Panc1 (cell line): ENCODE measurements at places on chromosomes 6 and 20. TPM values are rescaled to one million over a fixed set of nuclear protein-coding genes. Genes with fewer than 3 reads are reported as not detected.

DNA sequence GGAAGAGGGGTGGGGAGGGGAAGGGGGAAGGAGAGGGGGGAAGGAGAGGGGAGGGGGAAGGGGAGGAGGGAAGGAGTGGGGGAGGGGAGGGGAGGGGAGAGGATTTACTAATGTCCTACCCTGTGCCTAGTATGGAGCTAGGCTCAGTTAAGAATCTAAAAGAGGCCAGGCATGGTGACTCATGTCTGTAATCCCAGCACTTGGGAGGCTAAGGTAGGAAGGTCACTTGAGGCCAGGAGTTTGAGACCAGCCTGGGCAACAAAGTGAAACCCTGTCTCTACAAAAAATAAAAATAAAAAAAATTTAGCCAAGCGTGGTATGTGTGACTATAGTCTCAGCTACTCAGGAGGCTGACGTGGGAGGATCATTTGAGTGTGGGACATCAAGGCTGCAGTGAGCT is 13.0 kb downstream of the UBE2J1 start:
- DNase-seq, result no peak

DNA sequence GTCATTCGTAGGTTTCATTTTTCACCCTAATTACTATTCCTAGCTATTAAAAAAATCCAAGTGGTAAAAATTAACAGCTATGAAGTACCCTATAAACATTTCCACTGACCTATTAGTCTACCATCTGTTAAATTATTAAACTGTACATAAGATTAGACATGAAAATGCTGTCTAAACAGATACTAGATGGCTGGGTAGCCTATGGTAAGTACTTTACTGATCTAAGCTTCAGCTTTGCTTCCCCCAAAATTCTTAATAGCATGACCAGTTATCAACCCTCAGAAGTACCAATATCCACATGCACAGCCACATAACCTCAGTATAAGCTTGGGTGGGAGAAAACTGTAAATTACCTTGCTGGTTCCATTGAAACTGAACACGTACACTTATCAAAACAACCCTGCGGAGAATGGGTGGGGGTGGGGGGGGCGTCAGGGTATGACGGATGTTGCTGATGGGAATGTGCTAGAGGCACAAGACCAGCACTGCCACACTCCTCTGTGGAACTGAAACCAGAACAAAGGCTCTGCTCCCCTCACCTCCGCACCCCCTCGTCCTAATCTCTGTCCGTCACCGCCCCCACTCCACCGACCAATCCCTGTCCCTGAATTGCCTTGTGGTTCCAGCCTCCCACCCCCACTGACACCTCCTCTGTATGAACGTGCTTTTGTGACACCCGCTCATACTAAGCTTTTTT is 45.3 kb downstream of the B4GALT5 start:
- no peak for DNase-seq

DNA sequence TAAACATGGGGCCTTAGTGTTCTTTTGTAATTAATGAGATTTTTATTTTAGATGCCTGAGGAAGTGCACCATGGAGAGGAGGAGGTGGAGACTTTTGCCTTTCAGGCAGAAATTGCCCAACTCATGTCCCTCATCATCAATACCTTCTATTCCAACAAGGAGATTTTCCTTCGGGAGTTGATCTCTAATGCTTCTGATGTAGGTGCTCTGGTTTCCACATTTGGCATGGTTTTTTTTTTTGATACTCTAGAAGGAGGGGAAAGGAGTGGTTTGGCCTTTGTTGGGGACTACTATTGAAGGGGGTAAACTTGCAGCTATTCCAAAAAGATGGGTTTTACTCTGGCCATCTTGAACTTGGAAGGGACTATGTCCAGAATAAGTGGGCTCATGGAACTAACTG is 1.7 kb downstream of the HSP90AB1 start:
- DNase-seq, result no peak

- no peak for DNase-seq
Observed at GRCh38 chr20:52269321-52269720, 77.7 kb upstream of the ZFP64 start.

The SCUBE3 gene
- total RNA-seq, result 1.6 TPM

The UBD gene
- total RNA-seq, result 0.54 TPM

DNA sequence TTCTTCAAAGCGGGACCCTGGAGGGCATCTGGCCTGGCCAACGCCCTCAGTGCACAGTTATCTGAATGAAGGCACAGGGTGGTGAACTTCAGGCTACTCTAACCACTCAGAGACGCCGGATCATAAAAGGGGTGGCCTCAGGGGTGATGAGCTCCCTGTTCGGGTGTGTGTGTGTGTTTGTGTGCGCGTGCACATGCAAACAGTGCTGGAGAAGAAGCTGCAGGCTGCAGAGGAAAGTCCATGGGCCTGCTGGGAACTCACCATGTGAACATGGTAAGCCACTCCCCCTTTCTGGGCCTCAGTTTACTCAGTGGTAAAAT is 42.0 kb downstream of the KIAA1755 start:
- DNase-seq, result no peak

DNA sequence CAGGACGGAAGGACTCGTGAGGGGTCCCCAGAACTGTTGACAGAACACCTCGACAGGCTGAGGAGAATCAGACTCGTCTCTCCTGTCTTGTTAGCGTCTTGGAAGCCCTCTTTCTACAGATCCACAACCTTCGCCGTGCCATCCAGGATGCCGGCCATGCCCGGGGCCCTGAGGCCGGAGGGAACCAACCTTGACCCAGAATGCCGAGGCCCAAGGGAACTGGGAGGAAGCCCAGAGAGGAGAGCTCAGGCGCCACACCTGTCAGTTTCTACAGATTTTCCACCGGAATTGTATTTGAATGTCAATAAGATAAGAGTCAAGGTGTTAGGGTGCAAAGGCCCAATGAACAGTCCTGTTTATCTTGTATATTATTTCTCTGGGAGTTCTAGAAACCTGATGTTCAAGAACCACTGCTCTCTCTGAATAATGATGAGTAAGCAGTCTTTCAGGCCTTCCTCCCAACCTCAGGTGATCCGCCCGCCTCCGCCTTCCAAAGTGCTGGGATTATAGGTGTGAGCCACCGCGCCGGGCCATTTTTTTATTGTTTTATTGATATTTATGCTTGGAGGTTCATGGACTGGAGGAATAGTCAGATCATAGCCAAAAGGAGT is 799 bp upstream of the ME1 start:
- DNase-seq, result no peak

GRCh38 chr6:145600299-145600698 is 135.0 kb downstream of the EPM2A start:
- DNase-seq, result no peak

DNA sequence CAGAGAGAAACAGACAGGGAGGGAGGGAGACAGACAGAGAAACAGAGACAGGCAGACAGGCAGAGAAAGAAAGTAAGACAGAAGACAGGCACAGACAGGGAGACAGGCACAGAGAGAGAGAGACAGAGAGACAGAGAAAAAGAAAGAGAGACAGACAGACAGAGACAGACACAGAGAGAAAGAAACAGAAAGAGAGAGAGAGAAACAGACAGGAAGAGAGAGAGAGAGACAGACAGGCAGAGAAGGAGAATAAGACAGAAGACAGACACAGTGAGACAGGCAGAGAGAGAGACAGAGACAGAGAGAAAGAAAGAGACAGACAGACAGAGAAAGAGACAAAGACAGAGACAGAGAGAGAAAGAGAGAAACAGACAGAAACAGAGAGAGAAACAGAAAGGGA is 754.8 kb upstream of the DEFB115 start:
- no peak for DNase-seq

- DNase-seq, result no peak
Observed at GRCh38 chr6:43953256-43953655, 174.0 kb downstream of the MRPL14 start.

DNA sequence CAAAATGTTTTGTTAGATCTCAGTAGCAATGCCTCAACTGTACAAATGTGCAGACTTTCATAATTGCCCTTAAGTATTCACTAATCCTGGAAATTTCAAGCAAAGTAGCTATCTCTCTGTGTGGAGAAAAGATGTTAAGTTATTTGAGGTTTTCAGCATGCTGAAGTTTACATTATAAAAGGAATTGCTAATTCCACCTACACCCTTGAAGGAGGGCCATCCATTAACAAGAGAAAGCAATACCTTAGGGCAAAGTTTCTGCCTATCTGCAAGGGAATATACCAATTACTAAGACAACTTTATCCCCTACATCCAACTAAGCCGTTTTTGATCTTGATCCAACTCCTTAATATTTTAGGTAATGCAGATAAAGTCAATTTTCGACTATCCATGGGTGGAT is 380.7 kb upstream of the BTBD3 start:
- no peak for DNase-seq

The DLL1 gene
- 2.4 TPM for total RNA-seq

The CASP8AP2 gene
- total RNA-seq, result 22.9 TPM

The HMGCLL1 gene
- total RNA-seq, result not detected

GRCh38 chr20:43949741-43950618 is 35.3 kb downstream of the TOX2 start:
- DNase-seq, result no peak

GRCh38 chr6:72952808-72953630 is 272.3 kb downstream of the KHDC1L start:
- no peak for DNase-seq

The METTL24 gene
- not detected for total RNA-seq

GRCh38 chr20:3622406-3622805 is 40.8 kb downstream of the GFRA4 start:
- no peak for DNase-seq

GRCh38 chr6:88535306-88535705 is 369.2 kb upstream of the CNR1 start:
- DNase-seq, result no peak

The BTN1A1 gene
- total RNA-seq, result 0.10 TPM

DNA sequence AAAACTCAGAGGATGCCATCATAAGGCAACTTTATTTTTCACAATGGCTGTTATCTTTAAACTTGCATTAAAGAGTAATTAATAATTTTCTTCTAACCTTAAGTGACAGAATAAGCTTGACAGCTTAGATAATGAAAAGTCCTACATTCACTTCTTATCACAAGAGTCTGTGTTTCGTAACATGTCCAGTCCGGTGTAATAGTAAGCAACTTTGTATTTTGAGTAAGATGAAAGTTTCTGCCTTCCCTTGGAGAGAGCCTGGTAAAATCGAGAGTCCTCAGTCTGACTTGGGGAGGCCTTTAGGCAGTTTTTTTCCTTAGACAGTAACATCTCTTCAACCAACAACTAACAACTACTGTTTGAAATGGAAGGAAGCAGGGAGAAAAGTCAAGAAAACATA is 195.6 kb downstream of the GRM1 start:
- no peak for DNase-seq

GRCh38 chr6:373773-374724 is 17.5 kb upstream of the IRF4 start:
- no peak for DNase-seq

The PSORS1C2 gene
- not detected for total RNA-seq

DNA sequence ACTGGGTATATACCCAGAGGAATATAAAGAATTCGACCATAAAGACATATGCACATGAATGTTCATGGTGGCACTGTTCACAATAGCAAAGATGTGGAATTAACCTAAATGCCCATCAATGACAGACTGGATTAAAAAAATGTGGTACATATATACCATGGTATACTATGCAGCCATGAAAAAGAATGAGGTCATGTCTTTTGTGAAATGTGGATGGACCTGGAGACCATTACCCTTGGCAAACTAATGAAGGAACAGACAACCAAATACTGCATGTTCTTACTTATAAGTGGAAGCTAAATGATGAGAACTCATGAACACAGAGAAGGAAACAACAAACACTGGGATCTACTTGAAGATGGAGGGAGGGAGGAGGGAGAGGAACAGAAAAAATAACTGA is 186.7 kb upstream of the SSTR4 start:
- DNase-seq, result no peak
